ENCODE measurements at places on chromosomes 5 and 9.

GRCh38 chr5:110034056-110034600 lies 344.4 kb downstream of the MAN2A1 start:
- DNase-seq, result no peak

- no peak for DNase-seq
These were observed 250.8 kb downstream of the SLIT3 start for GRCh38 chr5:169050146-169050571.

DNA sequence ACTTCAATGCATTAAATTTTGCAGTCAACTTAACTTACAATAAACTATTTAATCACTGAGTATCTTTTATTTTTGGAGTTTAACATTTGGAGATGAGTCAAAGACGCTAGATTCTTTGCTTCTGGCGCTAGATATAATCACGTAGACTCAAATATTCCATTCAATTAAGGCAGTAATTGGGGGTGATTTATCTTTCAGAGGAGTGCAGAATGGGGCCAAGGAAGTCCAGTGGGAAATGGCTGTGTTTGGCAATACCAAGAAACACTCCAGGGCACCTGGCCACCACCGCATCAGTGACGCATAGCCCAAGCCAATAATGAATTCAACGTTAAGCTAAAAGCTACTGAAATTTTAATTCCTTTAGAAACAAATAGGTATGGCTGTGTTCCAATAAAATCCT lies 81.2 kb downstream of the PHAX start:
- no peak for DNase-seq

- DNase-seq, result no peak
These were observed 34.8 kb downstream of the SNX24 start for GRCh38 chr5:122880170-122880689.

DNA sequence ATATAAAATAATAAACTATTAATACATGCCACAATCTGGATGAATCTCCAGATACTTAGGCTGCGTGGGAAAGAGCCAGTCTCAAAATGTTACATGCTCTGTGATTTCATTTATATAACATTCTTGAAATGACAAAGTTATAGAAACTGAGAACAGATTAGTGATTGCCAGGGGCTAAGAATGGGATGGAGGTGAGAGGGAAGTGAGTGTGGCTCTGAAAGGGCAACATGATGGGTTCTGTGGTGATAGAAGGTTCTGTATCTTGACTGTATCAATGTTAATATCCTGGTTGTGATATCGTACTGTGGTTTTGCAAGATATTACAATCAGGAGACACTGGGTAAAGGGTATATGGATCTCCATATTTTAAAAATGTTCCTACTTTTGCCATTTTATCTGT lies 50.7 kb downstream of the SPEF2 start:
- no peak for DNase-seq

GRCh38 chr5:123795688-123796087 lies 283.7 kb downstream of the CSNK1G3 start:
- DNase-seq, result no peak

DNA sequence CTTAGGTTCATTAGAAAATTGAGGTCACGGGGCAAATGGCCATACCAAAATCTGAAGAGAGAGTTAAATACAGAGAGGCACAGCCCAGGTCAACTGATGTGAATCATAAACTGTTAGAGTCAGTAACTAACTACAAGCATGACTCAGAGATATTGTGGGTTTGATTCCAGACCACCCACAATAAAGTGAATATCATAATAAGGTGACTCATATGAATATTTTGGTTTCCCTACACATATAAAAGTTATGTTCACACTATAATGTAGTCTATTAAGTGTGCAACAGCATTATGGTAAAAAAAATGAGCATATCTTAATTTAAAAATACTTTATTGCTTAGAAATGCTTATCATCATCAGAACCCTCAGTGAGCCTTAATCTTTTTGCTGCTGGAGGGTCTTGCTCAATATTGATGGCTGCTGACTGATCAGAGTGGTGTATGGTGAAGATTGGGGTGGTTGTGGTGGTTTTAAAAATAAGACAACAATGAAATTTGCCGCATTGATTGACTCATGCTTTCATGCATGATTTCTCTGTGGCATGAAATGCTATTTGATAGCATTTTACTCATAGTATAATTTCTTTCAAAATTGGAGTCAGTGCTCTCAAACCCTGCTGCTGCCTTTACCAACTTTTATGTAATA lies 53.1 kb upstream of the EDIL3 start:
- DNase-seq, result no peak

- no peak for DNase-seq
These were observed 10.8 kb downstream of the SARDH start for GRCh38 chr9:133727277-133727875.

- DNase-seq, result no peak
These were observed 23.6 kb downstream of the SCAI start for GRCh38 chr9:125119643-125120286.

Data from stimulated activated CD8-positive, alpha-beta memory T cell treated with anti-CD3 and anti-CD28 coated beads, Interleukin-2, amount 100 ng/mL, for 1 hour (primary cell).